AG20443 (cell line): ENCODE measurements at places on chromosomes 6 and 20.

DNA sequence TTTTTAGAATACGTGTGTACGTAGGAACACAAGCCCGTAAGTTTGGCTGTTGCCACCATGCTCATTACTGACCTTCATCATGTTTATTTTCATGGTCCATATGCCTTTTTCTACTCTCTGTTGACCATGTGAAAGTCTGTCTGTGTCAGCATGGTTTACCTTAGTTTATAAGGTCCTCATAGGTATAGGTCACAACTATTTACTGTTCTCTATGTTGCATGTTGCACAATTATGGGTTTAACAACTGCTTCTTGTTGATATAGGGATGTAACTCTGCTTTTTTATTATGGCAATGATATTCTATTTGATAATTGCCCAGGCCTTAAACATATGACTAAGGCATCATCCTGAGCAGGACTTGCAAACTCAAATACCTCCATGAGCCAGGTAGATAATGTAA lies 13.4 kb upstream of the RANBP9 start:
- no peak for DNase-seq

DNA sequence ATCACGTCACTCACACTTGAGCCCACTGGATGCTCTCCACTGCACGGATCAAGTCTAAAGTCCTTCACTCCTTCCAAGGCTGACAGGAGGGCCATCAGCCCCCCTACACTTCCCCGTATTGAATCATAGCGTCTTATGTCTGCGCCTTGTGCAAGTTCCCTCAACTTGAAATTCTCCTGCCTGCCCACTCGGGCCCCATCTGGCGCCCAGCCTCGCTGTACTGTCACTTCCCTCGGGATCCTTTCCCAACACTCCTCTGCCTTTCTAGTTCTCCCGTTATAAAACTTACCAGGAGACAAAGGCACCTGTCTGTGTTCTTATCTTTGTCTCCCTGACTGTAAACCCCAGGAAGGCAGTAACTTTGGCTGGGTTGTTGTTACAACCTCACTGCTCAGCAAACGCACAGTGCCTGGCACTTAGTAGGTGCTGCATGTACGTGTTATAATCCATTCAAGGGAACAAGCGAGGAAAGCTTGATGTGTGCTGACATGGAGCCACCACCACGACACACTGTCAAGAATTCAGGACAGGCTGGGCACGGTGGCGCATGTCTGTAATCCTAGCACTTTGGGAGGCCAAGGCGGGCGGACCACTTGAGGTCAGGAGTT lies 33.8 kb upstream of the ZFAND3 start:
- no peak for DNase-seq

DNA sequence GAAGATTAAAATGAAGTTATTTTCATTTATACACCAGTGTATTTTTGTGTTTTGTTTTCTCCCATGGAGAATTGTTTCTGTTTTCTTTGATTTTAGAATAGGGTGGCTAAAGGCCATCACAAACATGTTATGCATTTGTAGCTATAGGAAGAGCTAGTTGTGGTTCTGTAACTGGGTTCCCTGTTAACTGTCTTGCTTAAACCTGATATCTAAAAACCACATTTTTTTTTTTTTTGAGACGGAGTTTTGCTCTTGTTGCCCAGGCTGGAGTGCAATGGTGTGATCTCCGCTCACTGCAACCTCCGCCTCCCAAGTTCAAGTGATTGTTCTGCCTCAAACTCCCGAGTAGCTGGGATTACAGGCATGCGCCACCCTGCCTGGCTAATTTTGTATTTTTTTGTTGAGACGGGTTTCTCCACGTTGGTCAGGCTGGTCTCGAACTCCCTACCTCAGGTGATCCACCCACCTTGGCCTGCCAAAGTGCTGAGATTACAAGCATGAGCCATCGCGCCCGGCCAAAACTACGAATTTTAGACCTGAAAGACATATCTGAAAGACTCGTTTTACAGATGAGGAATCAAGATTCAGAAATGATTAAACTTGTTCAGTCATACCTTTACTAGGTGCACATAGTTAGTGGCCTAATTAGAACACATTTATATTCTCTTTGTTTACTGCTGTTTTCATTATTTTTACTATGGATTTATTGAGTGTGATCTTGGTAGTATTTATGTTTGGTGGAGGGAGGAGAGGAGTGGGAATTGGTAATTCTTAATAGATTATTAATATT lies 18.0 kb downstream of the SCAF8 start:
- no peak for DNase-seq

- no peak for DNase-seq
Measured at GRCh38 chr6:127976796-127977195, 75.9 kb upstream of the THEMIS start.

DNA sequence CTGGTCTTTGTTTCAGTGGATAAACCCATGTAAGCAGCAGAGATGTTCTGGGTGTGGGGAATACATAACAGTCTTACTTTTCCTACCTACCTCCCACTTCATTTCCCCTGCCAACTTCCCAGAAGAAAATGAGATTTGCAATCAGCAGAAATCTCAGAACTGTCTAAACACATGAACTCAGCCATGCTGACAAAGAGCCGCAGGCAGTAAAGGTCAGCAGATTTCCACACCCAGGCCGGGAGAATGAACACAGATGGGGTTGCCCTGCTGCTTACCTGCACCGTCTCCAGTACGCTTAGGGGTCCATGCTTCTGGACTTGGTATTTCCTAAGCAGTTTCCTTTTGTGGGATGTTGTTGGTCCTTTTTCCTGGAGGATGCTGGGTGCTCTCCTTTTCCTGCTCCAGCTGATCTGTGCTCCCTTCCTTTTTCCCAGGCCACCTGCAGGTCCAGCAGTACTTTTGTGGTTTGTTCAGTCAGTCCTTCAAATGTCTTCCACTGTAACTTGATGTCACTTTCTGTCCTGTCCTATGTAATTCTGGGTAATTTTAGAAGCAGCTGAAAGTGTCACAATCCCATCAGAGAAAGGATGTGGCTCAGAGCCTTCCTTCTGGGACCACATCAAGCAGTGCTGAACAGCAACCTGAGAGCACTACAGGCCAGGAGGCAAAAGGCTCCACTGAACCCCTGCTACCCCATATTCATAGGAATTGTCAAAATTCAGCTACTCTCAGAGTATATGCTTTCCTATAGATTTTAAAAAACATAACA lies 129.0 kb downstream of the CEP57L1 start:
- DNase-seq = no peak

DNA sequence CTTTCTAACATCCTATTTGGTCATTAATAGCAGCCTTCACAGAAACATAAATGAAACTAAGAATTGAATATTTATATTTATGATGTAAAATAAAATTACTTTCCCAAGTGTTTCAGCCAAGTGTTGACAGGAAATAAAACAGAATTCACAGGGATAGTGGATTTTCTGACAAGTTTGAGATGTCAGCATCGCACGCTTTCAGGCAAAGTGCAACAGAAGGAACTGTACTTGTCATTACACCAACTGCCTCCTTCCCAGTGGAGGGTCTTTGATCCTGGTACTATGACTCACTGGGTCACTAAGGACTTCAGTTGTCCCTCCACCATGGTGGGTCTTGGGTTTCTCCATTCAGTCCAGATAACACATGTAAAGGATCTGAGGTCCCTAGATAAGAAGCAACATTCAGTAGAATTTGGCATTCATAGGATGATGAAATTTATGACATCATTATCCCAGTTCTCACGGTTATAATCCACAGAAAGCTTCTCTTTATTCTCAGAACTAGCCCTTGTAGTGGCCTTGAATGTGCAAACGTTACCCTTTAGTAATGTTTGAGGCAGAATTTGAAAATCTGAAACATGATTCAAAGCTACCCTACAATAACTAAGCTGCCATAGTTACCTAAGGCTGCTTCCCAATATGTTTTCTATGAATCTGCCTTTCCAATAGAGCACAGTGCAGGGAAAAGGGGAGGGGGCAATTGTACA lies 3.8 kb upstream of the TNFAIP3 start:
- no peak for DNase-seq

- DNase-seq = no peak
Measured at GRCh38 chr6:10404799-10405512, 9.9 kb downstream of the TFAP2A start.

- no peak for DNase-seq
Measured at GRCh38 chr20:35225319-35226125, 968 bp upstream of the MMP24 start.

DNA sequence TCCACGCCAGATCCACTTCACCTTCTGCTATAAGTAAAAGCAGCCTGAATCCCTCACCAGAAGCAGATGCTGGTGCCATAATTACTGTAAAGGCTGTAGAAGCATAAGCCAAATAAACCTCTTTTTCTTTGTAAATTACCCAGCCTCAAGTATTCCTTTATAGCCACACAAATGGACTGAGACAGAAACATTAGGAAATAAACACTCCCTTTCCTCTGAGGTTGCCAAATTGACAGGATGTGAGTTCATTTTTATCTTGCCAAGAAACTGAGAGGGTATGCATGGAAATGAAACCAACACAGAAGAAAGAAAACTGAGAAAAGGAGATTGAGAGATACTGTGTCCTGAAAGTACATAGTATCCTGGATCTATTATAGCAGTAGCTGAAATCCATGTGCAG lies 481.2 kb downstream of the HAO1 start:
- DNase-seq = no peak

DNA sequence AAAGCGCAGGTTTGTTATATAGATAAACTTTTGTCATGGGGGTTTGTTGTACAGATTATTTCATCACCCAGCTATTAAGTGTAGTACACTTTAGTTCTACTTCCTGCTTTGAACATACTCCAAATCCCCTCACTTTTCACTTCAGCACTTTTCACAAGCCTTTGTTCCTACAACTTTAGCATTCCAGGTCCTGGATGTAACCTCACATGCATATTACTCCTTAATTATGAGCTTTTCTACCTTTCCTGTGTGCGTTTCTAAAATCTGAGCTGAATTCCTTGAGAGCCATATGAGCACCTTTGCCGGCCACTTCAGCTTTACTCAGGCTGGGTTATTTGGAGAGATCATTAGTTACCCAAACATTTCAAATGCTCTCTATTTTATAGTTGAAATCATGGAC lies 179.2 kb upstream of the TNFAIP3 start:
- no peak for DNase-seq

GRCh38 chr6:160685762-160686450 lies 16.1 kb upstream of the PLG start:
- no peak for DNase-seq

- no peak for DNase-seq
Measured at GRCh38 chr6:6884193-6884627, 223.6 kb upstream of the RREB1 start.

DNA sequence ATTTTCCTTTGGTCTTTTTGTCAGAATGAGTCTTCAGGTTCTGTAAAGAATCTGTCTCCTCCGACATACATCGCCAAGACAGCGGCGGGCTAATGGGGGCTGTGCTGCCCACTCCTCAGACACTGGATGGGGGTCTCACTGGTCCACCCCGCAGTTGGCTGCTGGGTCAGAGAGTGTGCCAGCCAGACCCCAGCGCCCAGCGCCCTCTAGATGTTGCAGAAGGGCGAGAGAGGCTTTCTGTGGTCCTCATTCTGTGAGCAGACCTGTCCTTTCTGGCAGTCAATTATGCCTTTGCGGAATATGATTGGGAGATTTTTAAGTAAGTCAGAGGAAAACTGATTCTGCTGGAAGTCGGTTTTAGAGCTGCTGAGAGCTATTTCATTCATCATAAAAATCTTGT lies 7.8 kb upstream of the CCR6 start:
- no peak for DNase-seq

DNA sequence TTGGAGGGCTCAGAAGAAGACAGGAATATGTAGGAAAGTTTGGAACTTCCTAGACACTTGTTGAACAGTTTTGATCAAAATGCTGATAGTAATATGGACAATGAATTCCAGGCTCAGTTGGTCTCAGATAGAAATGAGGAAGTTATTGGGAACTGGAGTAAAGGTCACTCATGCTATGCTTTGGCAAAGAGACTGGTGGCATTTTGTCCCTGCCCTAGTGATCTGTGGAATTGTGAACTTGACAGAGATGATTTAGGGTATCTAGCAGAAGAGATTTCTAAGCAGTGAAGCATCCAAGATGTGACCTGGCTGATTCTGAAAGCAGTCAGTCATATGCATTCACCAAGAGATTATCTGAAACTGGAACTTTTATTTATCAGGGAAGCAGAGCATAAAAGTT lies 45.1 kb downstream of the FRK start:
- no peak for DNase-seq

GRCh38 chr6:113860181-113860955 lies 3.2 kb downstream of the MARCKS start:
- peak; percentile 34 for DNase-seq
